ENCODE measurements at places on chromosomes 16 and 17. TPM values are rescaled to one million over a fixed set of nuclear protein-coding genes. Genes with fewer than 3 reads are reported as not detected.

ABCA6 gene
- 21.2 TPM for total RNA-seq

SOX15 gene
- total RNA-seq, result 6.2 TPM

TNFSF12 gene
- total RNA-seq, result 51.5 TPM

ZNF319 gene
- 8.0 TPM for total RNA-seq

SPATA22 gene
- 0.45 TPM for total RNA-seq

SCARF1 gene
- 9.9 TPM for total RNA-seq

IL34 gene
- total RNA-seq, result 0.74 TPM

TBX4 gene
- total RNA-seq, result not detected

C16orf86 gene
- total RNA-seq, result 3.9 TPM

METTL26 gene
- total RNA-seq, result 56.4 TPM

CCL16 gene
- total RNA-seq, result 0.15 TPM

ABCC3 gene
- total RNA-seq, result 1.2 TPM

SLC6A2 gene
- not detected for total RNA-seq

- peak; percentile 30 for DNase-seq
These were observed 73.4 kb downstream of the ZNF778 start for GRCh38 chr16:89290887-89291286.

DNA sequence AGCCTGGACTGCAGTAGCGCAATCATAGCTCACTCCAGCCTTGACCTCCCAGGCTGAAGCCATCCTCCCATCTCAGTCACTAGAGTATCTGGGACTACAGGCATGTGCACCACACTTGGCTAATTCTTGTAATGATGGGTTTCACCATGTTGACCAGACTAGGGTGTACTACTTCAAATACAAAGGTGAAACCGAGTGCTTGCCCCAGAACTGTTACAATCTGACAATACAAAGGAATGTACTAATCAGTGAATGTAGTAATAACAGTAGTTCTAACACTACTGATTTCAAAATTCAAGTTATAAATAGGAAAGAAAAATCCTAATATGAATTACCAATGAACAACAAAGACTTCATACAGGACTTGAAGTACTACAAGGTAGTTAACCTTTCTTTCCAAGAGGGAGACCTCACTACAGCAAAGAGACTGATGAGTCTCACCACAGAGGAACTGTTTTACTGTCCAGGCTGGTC lies 24.4 kb downstream of the CRK start:
- no peak for DNase-seq

DNA sequence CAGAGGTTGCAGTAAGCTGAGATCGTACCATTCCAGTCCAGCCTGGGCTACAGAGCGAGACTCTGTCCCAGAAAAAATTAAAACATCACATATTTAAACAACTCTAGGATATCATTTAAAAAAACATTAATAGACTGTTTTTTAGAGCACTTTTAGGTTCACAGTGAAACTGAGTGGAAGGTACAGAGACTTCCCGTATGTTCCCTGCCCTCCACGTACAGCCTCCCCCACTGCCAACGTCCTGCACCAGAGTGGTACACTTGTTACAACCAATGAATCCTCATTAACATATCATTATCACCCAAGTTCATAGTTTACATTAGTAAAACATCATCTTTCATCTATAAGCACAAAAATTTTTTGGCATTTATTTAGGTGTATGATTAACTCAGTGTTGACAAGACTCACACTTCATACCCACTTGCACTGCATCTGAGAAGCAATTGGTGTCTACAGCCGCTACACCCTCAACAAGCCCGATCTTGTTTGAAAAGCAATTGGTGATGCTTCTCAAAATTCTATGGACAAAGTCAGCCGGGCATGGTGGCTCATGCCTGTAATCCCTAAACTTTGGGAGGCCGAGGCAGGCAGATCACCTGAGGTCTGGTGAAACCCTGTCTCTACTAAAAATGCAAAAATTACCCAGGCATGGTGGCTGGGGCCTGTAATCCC lies 39.9 kb upstream of the STH start:
- DNase-seq, result no peak

DNA sequence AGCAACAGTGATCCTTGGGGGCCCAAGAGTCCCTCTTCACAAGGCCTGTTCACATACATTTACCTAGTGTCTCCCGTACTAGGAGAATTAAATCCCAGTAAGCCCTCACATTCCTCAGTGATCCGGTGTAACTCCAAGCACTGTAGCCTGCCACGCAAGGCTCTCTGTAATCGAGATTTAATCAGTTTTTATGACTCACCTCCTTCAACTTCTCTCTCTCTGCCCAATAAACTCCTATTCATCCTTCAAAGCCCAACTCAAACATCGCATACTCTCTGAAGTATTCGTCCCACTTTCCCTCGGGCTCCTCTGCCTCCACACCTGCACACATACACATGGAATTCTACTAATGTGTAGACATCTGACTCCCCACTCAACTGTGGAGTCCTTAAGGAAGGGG lies 141.8 kb downstream of the CMIP start:
- no peak for DNase-seq

GRCh38 chr17:69949973-69950695 lies 124.9 kb upstream of the KCNJ16 start:
- no peak for DNase-seq

DNA sequence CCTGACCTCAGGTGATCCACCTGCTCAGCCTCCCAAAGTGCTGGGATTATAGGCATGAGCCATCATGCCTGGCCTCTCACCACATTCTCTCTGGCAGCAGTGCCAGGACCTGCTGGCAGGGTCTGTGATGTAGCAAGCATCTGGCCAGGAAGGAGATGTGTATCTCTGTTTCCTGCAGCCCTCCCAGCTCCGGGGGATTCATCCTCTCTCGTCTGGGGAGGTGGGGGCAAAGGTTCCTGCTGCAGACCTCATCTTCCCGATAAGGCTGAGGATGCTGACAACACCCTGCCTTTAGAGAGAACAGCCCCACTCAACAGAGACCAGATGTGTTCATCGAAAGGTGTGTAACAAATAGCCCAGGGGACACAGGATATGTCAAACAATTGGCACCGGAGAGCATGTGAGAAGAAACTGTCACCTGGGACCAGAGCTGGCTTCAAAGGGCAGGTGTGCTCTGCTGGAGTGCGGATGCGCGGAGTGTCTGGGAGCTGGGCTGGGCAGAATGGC lies 54.8 kb upstream of the SEC14L1 start:
- no peak for DNase-seq

GRCh38 chr17:61476476-61477203 lies 24.4 kb downstream of the TBX4 start:
- DNase-seq, result no peak

DNA sequence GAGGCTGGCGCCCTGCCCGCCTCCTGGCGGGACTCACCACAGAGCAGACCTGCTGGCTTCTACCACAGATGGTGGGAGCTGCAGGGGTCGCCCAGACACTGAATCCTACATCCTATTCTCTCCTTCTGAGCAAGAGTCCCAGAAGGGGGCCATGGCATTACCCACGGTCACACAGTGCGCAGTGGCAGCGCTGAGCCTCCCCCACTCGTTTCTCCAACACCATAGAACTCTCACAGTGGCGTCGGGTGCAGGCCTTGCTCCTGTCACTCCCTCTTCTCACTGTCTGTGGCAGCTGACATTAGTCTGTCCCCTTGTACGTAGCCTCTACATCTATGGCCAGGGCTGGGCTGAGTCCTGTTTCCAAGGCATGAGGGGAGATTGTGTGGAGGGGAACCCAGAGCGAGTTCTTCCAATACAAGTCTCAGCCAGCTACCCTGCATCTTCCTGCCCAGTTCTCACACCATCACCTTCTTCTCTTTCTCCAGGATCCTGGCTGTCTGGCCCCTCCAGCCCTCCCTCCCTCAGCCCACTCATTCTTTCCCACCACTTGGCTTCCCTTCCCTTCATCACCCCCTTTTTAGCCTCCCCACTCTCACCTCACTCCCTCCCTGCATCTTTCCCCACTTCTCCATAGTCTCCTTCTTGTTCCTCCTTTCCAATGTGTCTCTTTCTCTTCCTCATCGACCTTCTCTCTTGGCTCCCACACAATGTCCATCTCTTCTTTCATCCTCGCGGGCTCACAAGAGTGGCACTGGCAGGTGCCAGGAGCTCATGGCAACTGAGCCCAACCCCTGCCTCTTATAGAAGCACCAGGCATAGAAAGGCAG lies 5.9 kb downstream of the UBTF start:
- no peak for DNase-seq

- DNase-seq, result no peak
These were observed 114.9 kb downstream of the CDH8 start for GRCh38 chr16:61921373-61921772.

GRCh38 chr17:78613416-78613815 lies 36.2 kb upstream of the DNAH17 start:
- DNase-seq, result no peak

DNA sequence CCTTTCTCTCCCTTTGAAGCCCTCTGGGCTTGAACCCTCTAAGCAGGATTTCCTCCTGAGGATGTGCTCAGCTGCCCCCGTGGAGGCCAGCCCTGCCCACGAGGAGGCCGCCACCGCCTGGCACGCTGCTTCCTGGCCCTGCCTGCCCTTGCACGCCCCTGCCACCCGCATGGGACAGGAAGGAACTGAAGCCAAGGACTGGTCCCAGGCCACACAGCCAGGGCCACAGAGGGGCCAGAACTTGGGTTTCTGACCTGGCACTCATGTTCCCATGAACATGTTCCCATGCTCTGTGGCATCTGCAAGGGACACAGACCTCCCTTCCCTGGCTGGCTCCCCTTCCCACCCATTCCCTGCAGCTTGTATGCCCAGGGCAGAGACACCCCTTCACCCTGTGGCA lies 24.1 kb upstream of the MTSS2 start:
- peak; percentile 48 for DNase-seq

DNA sequence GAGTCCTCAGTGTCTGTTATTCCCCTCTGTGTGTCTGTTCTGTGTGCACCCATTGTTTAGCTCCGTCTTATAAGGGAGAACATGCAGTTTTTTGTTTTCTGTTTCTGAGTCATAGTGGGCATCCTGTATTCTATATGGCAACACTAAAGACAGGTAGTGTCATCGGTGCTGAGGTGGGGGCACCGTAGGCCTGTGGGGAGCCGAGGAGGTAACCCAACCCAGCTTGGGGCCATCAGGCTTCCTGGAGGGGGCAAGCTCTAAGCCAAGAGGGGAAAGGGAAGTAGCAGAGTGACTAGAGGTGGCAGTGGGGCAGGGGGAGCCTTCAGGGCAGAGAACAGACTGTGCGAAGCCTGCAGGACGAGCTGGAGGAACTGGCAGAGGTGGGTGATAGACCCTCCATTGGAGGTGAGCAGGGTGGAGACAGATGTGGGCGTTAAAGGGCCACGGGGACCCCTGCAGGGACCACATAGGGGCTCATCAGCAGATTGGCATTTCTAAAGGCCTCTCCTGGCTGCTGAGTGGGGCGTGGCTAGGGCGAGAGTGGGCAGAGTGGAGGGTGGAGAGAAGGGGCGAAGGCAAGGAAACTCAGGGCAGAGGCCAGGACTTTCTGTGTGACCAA lies 36.5 kb downstream of the CPNE2 start:
- DNase-seq, result no peak

- DNase-seq, result no peak
These were observed 62.9 kb upstream of the ATF7IP2 start for GRCh38 chr16:10322723-10323527.

DNA sequence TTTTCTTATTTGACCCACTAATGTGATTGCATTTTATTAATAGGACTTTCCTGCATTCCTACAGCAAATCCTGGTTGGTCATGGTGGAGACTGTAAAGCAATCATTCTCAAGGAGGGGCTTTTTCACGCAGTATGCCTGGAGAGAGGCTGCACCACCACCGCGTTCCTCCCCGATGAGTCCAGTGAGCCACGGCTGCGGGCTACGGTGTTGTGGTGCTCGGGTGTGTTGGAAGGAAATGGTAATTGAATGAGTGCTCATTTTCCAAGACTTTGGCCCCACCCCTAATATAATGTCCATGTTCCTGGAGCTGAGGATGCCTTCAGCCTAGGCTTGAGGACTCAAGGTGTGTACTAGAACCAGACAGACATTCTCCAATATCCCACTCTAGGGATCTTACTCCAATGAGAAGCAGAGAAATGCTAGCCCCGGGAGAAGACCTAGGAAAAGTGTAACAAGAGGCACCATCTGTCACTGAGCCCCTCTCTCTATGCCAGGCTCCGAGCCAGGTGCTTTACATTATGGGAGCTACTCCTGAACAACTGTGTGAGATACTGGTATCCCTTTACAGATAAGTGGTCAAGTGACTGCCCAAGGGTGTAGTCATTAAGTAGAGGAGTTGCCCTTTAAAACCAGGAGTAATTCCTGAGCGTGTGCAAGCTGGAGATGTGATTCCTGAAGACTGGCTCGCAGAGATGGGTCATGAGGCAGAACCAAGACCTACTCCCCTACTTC lies 39.4 kb downstream of the HEATR6 start:
- no peak for DNase-seq

GRCh38 chr17:74088285-74088933 lies 115.1 kb upstream of the RPL38 start:
- DNase-seq, result no peak

DNA sequence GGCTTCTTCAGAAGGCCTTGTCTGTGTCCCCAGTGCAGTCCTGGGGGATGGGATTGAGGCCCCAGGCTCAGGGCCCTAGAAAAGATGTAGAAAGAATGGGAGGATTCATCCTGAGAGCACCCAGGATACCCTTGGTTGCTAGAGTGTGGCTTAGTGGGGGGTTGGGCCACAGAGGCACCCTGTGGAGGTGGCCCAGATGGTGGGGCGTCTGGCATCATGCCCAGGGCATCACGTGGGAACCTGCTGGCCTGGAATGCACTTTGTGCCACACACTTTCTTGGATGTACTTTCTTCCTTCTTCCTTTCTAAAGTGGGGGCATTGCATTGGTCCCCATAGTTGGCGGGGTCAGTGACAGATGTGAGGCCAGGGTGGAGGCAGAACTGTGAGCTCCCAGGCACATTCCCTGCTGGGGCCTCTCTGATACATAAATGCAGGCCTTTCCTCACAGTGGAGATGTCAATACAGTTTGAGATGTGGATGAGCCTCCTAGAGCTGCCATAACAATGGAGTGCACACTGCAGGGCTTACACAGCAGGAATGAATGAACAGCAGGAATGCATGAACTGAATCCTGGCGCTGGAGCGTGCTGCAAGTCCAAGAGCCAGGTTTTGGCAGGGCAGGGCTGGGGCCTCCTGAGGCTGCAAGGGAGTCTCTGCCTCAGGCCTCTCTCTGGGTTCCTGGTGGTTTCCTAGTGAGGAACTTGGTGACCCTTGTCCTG lies 43.3 kb downstream of the MGAT5B start:
- no peak for DNase-seq

- DNase-seq, result no peak
These were observed 21.0 kb downstream of the SLC7A6OS start for GRCh38 chr16:68289621-68290329.

DNA sequence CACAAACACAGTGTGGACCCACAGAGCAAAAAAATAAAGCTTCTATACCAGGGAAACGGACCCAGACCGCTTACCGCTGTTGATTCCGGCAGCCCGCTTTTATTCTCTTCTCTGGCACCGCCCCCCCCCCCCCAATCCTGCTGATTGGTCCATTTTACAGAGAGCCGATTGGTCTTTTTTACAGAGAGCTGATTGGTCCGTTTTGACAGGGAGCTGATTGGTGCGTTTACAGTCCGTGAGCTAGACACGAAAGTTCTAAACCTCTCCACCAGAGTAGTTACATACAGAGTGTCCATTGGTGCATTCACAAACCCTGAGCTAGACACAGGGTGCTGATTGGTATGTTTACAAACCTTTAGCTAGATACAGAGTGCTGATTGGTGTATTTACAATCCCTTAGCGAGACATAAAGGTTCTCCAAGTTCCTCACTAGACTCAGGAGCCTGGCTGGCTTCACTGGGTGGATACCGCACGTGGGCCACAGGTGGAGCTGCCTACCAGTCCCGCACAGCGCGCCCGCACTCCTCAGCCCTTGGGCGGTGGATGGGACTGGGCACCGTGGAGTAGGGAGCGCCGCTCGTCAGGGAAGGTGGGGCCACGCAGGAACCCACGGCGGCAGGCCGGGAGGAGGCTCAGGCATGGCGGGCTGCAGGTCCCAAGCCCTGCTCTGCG lies 92.4 kb downstream of the HAPSTR1 start:
- DNase-seq, result no peak

GRCh38 chr17:48951572-48951971 lies 6.9 kb upstream of the SNF8 start:
- DNase-seq, result no peak

Measured in right cardiac atrium (tissue), 5 donors.